ENCODE measurements at places on chromosomes 16 and 17.

GRCh38 chr17:49935526-49936210 is 33.3 kb upstream of the DLX4 start:
- no peak for ATAC-seq

DNA sequence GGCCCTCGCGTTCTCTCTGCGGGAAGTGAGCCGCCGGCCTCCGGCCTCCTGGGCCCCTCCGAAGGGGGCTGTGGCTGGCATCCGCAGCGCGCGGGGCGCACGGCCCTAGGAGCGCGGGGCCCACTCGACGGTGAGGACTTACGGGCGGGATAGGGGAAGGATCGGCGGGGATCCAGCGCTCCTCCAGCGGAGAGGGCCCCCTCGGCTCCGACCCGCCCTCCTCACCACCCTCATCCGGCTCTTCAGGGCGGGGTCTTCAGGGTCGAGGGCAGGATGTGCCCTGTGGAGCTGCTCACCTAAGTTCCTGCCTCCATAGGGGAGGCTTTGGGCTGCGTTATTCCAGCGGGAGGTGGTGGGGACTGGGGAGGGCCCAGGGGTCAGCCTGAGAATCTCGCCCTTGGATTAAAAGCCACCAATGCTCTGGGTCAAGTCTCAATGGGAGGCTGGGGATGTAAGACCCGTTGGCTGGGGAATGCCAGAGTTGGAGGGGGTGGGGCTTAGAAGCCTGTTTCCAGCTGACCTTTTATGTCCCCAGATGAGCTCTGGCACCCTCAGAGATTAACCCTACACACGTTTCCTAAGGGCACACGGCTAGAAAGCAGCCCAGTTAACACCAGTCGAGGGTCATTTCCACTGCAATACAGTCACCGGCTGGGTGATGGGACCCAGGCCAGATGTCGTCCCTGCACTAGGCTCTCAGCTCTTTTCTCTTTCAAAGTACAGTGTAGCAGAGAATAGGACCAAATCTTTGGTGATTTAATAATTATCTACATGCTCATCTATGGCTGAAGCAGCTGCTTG is 13.4 kb downstream of the TBX2 start:
- ATAC-seq, result peak; percentile 3

DNA sequence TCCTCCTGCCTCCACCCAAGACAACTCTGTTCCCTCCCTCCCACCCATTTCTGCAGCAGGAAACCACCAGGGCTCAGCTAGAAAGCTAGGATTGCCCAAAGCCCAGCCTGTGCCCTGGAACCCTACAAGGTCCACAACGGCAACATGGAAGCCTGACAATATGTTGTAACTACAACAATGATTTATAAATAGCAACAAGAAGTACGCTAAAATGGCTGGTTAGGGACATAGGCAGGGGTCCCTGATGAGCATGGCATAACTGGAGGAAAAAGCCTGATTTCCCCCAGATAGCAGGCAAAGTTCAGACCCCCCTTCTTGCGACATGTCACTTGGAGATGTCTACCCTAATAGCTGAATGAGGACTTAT is 6.6 kb downstream of the ST3GAL2 start:
- ATAC-seq, result no peak

- no peak for ATAC-seq
These were observed 122.8 kb upstream of the TBX2 start for GRCh38 chr17:61276806-61277205.

GRCh38 chr17:31967648-31968047 is 30.8 kb downstream of the SUZ12 start:
- ATAC-seq, result no peak

GRCh38 chr17:8803531-8804420 is 4.6 kb upstream of the MFSD6L start:
- no peak for ATAC-seq

DNA sequence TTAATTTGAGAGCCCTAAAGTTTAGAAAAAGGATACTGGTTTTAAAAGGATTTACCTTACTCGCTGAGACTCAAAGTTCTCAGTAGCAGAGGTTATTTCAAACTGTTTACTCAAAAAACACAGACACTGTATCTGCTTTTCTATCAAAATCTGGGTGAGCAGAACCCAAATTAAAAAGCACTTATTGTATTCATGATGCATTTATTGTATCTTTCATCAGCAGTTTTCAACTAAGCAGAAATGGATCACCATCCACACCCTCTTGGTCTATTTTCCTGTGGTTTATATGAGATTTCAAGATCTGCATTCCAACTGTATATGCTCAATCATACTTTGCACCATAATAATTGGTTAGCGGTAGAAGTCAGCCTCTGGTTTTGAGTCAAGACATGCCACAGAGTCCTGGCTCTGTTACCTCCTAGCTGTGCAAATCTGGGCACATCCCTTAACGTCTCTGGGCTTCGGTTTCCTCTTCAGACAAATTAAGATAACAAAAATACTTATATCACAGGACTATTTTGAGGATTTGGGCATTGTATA is 109.5 kb downstream of the ASIC2 start:
- ATAC-seq, result no peak

DNA sequence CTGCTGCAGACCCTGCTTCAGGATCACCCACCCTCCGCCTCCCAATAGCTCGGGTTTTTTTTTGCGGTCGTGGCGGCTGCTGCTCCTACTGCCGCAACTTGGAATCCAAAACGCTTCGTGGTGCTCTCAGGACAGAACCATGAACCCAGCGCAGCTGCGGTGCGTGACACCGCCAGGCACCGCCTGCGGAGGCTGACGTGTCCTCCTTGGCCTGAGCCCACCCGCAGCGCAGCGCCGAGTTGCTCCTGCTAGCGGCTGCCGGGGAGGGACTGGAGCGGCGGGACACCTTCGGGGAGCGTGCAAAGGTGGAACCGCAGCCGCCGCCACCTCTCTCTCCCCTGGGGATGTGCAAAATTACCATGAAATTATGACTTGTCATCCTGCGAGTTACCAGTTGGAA is 1893.0 kb downstream of the TP53TG3F start:
- peak; percentile 80 for ATAC-seq

GRCh38 chr16:49121636-49122035 is 160.0 kb downstream of the CBLN1 start:
- ATAC-seq, result no peak

- ATAC-seq, result no peak
These were observed 236.8 kb downstream of the IRX3 start for GRCh38 chr16:54049591-54050458.

- no peak for ATAC-seq
These were observed 17.0 kb upstream of the UBTF start for GRCh38 chr17:44236444-44236991.

GRCh38 chr17:75625813-75626486 is 7.3 kb upstream of the SMIM5 start:
- ATAC-seq, result peak; percentile 74

DNA sequence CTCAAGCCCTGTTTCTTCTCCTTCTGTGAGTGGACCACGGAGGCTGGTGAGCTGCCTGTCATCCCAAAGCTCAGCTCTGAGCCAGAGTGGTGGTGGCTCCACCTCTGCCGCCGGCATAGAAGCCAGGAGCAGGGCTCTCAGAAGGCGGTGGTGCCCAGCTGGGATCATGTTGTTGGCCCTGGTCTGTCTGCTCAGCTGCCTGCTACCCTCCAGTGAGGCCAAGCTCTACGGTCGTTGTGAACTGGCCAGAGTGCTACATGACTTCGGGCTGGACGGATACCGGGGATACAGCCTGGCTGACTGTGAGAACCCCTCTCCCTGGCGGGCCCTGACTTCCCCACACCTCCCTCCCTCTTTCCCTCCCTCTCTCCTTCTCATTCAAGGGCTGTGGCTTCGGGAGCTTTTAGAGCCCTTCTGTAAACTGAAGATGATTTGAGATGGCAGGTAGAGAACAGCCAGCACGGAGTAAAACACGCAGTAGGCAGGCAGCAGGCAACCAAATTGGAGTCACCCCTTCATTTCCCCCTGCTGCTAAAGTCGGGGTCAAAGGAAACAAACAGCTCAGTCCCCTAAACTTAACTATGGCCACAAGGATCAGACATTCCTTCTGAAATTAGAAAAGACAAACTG is 3.9 kb downstream of the SPACA3 start:
- ATAC-seq, result no peak

DNA sequence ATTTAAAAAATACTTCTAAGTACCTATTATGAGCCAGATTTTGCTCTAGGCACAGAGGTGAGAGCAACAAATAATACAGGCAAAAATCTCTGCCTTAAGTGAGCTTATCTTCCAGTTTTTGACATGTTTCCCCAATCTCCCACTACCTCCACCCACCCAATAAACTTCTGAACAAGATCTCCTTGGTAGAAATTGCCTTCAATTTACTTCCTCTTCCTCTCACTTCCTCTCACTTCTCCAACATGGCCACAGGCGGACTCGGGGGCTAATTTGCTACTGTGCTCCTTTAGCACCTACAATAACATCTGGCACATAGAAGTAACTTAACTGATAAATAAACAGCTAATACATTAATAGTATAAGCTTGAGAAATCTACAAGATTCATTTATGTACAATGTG is 82.6 kb downstream of the CACNG1 start:
- ATAC-seq, result no peak

DNA sequence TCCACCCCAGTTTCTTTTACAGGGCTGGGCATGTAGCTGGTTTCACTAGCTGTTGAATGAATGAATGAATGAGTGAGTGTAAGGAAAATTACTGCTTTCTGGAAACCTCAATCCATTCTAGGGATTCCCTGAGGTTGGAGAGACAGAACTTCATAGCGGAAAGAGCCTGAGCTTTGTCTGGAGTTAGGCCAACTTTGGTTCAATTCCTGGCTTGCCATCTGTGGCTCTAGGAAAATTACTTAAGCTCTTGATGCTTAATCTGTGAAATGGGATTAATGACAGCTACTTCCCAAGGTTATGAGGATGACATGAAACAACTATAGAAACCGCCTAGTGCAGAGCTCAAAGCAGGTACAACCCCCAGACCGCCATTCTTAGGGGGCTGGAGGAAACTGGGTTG is 76.3 kb upstream of the AXIN2 start:
- no peak for ATAC-seq

GRCh38 chr17:47649972-47650524 is 329 bp downstream of the KPNB1 start:
- no peak for ATAC-seq

GRCh38 chr17:60154616-60155426 is 5.0 kb downstream of the CA4 start:
- ATAC-seq, result peak; percentile 69

- ATAC-seq, result no peak
These were observed 12.5 kb downstream of the TSR1 start for GRCh38 chr17:2323629-2324314.

DNA sequence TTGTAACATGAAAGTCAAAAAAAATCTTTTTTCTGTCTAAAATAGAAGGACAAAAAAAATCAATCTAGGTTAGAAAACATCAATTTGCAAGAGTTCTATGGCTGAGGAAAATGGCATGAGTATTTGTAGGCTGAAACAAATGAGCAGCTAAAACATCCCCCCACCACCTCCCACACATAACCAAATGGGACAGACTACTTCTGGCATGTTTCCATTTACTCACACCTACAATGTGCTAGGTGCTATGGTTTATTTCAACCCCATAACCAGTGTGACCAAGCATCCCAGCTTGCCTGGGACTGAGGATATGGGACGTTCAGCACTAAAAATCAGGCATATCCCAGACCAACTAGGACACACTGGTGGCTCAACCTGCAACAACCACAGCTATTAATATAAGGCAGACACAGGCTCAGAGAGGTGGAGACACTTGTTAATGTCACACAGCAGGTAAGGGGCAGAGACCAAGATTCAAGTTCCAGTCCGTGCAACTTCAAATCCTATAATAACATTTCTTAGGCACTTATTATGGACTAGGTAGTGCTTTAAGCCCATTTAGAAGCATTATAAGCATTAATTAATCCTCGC is 96.0 kb downstream of the XYLT1 start:
- ATAC-seq, result no peak

- ATAC-seq, result no peak
These were observed 15.5 kb downstream of the FAM20A start for GRCh38 chr17:68585643-68586042.

- peak; percentile 62 for ATAC-seq
These were observed 16.1 kb upstream of the CRHR1 start for GRCh38 chr17:45768000-45768399.

- peak; percentile 38 for ATAC-seq
These were observed 219.8 kb downstream of the KATNIP start for GRCh38 chr16:27769561-27770255.

- no peak for ATAC-seq
These were observed 9.4 kb downstream of the PLD6 start for GRCh38 chr17:17196776-17197175.

DNA sequence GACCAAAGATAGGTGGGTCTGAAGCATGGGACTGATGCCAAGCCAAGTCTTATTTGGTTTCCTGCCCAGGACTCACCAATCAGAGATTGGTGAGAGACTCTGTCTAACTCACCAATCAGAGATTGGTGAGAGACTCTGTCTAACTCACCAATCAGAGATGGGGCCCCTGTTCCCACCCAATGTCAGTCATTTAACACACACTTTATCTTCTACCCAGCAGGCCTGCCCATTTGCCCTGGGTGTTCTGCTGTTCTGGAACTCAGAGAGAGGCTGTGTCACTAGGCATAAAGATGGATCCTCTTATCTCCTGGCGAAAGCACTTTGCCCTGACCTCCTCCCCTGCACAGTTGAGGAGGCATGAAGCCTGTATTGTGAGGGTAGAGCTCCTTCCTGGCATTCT is 5.4 kb upstream of the RHOT1 start:
- ATAC-seq, result no peak

DNA sequence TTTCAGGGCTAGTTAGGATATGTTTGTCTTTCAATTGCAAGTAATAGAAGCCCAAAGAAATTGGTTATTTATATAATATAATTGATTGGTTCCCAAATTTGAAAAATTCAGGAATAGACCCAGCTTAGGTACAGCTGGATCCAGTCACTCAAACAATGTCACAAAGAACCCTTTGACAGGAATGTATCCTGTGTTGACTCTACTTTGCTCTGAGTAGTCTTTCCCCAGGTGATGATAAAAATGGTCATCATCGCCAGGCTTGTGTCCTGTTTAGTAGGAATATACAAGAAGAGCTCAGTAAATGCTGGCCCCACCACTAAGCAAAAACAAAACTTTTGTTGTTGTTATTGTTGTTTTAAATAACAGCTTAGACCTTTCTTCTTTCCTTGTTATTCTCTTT is 35.0 kb downstream of the MAPT start:
- no peak for ATAC-seq
